Activated T-cell treated with anti-CD3 and anti-CD28 coated beads for 4 hours (primary cell): ENCODE measurements at places on chromosomes 13 and 19.

GRCh38 chr13:74743992-74744391, 609.8 kb upstream of the KLF12 start:
- DNase-seq, result no peak

DNA sequence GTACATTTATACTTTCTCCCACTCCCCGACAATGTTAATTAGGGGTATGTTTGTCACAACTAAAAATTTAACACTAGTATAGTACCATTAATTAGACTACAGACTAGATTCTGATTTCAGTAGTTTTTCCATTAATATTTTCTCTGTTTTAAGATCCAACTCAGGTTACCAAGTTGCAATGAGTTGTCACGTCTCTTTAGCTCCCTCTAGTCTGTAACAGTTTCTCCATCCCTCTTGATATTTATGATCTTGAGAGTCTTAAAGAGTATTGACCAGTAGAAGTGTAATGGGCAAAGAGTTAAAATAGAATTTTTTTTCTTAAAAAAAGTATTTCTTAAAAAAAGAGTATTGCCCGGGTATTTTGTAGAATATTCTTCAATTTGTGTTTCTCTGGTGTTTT, 598.1 kb downstream of the TBC1D4 start:
- DNase-seq, result no peak

- no peak for DNase-seq
Measured at GRCh38 chr19:29260477-29261317, 47.7 kb upstream of the UQCRFS1 start.

DNA sequence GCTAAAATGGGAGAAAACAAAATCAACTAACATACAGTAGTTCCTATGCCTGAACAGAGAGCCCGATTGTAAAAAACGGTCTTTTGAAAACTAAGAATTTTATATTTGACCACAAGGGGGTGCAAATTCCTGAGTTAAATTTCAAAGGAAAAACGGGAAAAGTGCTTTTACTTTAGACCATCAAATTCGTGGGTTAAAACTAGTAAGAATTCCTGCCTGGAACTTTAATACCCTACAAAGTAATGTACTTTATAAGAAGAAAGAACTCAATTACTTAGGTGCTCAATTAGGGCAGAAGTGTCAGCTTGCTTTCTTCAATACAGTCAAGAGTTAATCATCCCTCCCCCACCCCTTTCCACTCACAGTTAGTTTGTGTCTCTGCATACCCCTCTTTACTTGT, 69.8 kb downstream of the KCNRG start:
- DNase-seq, result no peak

DNA sequence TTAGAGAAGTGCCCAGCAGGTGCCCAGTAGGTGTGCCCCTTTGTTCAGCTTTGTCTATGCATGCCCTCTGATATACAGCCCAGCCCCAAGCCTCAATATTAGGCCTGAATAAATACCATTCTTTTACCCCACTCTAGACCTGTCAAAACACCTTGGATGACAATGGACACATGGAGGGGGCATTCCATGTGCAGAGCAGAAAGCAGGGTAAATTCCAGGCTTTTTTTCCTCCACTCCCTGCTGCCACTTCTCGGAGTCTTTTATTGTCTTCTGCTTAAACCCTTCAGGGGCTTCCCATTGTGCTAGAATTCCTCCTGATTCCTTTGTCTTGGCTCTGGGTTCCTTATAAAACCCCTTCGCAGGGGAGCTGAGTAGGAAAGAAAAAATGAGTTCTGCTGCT, 5.8 kb upstream of the FRY start:
- DNase-seq, result no peak

DNA sequence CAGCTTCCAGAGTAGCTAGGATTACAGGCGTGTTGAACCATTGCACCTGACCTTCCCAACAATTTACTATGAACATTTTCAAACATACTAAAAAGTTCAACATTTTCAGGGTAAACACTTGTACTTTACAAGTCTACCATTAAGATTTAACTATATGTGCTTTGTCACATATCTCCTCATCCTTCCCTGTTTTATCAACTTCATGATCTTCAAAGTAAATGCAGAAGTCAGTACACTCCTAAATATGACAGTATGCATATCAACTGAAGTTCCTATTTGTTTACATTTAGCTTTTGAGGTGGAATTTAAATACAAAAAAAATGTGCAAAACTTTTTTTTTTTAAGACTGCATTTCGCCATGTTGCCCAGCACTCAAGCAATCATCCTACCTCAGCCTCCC, 18.5 kb downstream of the LNX2 start:
- DNase-seq, result no peak

DNA sequence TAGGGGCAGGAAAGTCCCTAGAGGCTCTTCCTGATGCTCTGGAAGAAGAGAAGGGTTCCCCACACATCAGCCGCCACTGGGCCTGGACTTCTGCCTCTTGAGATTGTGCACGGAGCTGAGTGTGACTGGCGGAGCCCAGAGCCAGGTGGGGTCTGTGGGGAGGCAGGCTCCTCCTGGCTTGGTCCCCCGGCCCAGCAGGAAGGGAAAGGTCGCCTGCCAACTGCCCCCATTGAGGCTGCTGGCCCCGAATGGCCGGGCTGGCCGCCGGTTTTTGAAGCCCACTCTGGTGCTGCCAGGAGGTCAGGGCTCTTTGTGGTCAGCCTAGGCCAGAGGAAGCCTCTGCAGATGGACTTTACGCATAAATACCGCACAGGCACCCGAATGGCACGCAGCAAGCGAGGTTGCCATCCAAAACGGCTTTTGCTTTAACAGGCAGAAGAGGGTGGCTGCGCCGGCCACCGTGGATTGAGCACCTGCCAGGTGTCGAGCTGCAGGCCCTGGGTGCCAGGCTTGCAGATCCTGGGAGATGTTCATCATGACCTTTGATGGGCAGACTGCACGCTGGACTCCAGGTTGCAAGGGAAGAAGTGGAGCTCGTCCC, 5.0 kb downstream of the DAZAP1 start:
- no peak for DNase-seq

- DNase-seq, result no peak
Measured at GRCh38 chr13:98800078-98800477, 47.6 kb upstream of the SLC15A1 start.

DNA sequence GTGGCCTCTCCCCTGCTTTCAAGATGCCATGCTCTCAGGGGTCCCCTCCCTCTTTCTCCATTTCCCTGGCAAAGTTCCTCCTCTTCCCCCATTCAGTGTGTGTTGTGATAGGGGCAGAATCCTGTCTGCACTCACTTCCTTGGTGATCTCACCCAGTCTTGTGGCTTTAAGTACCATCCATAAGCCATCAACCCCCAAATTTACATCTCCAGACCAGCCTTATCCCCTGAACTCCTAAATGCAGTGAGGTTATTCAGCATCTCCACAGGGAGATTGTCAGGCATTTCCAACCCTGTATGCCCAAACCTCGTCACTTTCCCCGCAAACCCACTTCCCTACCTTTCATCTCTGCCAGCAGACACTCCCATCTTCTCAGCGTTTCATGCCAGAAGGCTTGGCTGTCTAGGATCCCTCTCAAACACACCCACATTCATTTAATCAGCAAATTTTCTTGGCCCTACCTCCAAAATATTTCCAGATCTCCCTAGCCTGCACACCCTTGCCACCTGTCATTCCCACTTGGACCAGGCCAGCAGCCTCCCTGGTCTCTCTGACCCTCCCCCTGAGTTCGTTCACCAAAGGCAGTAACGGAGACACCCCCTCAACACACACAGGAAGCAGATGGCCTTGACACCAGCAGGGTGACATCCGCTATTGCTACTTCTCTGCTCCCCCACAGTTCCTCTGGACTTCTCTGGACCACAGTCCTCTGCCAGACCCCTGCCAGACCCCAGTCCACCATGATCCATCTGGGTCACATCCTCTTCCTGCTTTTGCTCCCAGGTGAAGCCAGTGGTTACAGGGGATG, at the start of gene HCST:
Gene HCST, plus strand, starts transcription at position 676 of the 808 bp plus-strand sequence. Its CDS starts 65 bp downstream, at position 741.
- DNase-seq, result no peak

GRCh38 chr13:98900442-98900841, 77.4 kb downstream of the DOCK9 start:
- no peak for DNase-seq

- DNase-seq, result no peak
Measured at GRCh38 chr13:49184621-49185020, 35.5 kb upstream of the MLNR start.

DNA sequence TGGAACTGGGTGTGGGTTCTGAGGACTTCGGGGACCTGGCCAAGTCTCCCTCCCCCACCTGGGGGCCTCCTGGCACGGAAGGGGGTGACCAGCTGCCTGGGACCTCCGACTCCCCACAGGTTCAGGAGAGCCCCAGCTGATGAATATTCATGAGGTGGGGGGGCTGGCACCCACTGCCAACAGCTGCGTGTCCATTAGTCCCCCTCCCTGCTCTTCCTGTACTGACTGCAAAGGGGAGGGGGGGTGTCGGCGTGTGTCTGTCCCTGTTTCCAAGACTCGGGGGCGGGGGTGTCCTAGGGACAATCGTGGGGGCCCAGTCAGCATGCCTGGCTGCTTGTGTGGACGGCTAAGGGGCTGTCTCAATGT, 10.6 kb upstream of the NFIX start:
- no peak for DNase-seq

GRCh38 chr13:51343475-51343874, 4.0 kb downstream of the SERPINE3 start:
- no peak for DNase-seq
